ENCODE measurements at places on chromosomes 5 and 9.

GRCh38 chr5:143636931-143637528 lies 174.9 kb upstream of the HMHB1 start:
- no peak for DNase-seq

- DNase-seq, result no peak
Observed at GRCh38 chr9:36584620-36585460, 12.1 kb downstream of the MELK start.

- DNase-seq, result no peak
Observed at GRCh38 chr5:34624691-34625090, 31.4 kb upstream of the RAI14 start.

- no peak for DNase-seq
Observed at GRCh38 chr5:122759241-122760070, 15.4 kb upstream of the SNX2 start.

DNA sequence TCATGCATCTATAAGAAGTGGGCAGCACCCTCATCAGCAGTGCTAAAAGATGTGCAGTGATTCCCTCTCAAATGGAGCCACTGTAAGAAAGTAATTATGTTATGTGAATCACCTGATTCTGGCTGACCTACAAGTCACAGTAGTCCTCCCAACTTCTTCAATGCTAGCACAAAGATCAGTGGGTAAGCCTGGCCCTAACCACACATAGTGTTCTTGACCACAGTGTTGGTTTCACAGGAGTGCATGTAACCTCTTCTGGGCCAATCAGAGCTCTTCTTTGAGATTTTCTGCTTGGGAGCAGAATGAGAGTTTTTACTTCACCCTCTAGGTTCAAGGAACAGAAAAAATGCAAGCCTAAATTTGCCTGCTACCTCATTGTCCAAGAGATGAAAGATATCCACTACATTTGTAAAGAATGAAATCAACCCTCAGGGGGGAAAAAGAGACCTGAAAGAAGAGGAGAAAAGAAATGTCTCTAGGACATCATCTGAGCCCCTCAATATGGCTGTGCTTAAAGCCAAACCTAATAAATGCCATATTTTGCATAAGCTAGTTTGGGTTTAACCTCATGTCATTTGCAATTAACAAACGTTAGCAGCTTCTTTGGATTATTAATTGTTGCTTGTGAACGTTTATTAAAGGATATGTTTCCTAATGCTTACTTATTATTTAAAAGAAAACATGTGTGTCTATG lies 65.3 kb upstream of the ADRB2 start:
- DNase-seq, result no peak

Measured in stimulated activated CD4-positive, alpha-beta T cell treated with anti-CD3 and anti-CD28 coated beads, Interleukin-2, amount 100 ng/mL, for 24 hours (primary cell).